ENCODE measurements at places on chromosomes 6 and 20.

- no peak for ATAC-seq
Observed at GRCh38 chr6:150606647-150607328, 7.1 kb downstream of the PLEKHG1 start.

- ATAC-seq: peak; percentile 50
Observed at GRCh38 chr20:50895111-50895830, 36.0 kb downstream of the ADNP start.

DNA sequence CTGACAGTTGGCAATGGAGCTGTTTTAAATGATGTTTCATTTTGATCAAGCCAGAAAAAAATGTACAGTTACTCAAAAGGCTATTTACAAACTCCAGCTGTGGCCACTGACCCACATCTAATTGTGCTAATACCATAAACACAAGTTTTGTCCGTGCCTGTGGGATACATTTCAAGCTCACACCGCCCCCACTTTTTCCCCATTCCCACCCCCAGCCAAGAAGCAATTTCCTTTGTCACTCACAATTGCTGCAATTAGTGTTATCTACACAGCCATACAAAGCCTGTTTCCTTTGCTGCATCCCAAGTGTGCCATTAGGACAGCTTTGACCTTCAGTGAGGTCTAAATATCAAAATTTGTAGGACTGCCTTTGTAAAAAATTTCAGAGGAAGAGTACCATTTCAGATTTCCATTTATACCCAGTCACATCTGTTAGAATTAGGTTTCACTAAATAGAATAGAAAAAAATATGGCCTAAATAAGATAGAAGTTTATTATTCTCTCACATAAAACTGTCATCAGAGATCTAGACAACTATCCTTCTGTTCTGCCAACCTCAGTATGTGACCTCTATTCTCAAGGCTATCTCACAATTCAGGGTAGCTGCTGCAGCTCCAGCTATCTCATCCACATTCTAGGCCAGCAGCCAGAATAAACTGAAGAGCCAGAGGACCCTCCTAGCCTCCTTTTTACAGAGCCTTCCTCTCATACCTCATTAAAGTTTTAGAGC is 202.6 kb downstream of the NFATC2 start:
- no peak for ATAC-seq

GRCh38 chr6:96649926-96650325 is 87.0 kb downstream of the FHL5 start:
- ATAC-seq: no peak

- no peak for ATAC-seq
Observed at GRCh38 chr20:39882806-39883205, 806.2 kb downstream of the MAFB start.

GRCh38 chr20:58081846-58082245 is 146.6 kb downstream of the ANKRD60 start:
- ATAC-seq: no peak

GRCh38 chr6:33665957-33666356 is 44.8 kb downstream of the ITPR3 start:
- no peak for ATAC-seq

DNA sequence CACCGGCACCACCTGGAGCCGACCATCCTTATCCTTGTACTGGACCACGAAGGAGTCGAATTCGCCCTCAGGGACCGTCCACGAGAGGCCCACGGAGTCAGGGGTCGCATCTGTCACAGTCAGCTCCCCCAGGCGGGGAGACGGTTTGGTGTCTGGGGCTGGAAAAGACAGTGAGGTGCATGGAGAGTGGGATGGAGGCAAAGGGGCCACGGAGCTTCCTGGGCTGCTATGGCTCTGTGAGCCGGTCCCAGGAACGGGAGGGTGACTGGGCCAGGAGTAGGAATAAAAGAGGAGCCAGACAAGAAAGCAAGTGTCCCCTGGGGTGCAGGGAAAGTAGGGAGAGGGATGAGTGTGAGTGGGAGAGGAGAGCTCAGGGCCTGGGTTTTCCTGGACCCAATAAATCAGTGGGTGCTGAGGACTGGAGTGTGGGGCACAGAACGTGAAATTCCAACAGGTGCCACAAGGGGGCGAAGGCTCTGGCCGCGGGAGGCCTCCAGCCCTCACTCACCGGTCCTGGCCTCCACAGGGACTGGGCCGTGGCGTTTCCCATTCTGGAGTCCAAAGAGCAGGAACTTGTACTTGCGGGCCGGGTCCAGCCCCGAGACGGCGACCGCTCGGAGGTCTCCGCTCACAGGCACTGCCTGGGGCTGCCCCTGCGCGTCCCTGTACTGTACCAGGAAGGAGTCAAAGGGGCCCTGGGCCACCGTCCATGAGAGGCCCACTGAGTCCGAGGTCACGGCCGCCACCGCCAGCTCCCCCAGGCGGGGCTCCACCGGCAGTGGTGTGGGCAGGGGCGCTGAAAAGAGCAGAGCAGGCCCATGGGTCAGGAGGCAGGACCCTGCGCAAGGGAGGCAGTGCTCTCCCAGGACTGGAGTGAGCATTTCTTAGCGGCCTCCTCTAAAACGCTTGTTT is 9.9 kb downstream of the CYP21A2 start:
- peak; percentile 73 for ATAC-seq

- no peak for ATAC-seq
Observed at GRCh38 chr6:118456982-118457381, 91.1 kb upstream of the PLN start.

GRCh38 chr6:15630202-15630601 is 32.6 kb downstream of the DTNBP1 start:
- no peak for ATAC-seq

DNA sequence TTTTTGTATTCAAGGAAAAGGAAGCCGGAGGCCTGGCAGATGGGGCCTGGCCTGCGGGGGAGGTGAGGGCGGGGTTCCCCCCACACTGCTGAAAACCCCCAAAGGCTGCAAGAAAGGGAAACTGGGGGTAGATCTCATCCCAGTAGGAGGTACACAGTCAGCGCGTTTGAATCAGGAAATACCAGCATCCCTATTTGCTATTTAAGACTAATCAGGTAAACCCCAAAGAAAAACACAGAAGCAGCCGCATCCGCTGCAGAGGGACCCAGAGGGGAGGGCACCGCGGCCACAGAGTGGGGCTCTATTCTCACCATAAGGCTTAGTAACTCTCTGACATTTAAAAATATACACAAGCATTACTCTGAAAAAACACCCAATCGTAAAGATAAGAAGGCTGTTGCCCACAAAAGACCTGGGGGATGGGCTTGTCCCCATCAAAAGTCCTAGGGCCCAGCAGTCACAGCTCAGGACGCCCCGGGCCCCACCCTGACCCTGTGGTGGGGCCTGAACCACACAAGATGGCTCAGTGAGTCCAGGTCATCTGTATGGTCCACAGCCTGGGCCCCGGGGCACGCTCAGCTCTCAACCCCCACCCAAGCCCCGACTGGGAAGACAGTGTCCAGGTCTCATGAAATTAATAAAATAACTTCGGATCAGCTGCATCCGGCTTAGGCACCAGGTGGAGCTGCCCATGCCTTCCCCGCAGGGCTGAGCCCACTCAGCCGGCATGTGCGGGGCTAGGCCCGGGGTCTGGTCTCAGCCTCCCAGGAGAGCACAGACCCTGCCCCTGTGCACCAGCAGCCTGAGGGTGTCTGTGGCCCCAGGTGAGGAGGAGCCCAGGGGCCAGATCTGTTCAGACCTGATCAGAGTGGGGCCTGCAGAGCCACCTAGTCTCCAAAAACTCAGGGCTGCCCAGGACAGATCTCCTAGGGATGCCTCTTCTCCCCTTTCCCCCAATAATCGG is 31.0 kb downstream of the KCNQ2 start:
- peak; percentile 75 for ATAC-seq

DNA sequence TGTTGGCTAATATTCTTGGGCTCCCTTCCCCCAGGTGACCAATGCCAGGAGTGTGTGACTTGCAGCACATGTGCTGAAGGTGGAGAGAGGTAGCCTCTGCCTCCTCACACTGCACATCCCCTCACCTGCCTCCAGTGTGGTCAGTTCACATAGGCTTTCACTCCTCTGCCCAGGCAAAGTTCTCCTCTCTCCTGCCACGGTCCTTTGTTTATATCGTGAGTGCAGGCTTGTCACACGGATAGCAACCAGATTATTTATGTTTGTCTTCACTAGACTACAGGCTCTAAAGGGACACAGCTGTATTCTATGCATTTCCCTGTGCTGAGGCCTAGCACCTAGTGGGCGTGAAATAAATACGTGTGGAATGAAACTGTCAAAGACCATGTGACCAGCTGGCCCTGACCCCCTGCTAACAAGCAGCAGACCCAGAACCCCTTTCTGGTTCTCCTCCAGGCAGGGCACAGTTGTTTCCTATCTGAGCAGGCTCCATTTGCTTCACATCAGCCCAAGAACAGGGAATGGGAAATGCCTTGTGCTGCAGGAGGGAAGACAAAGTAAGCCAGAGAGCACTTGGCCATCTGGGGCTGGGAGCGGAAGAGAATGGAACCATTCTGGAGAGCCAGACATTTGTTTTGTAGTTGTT is 42.3 kb downstream of the UNC5CL start:
- ATAC-seq: no peak

All from activated CD4-positive, CD25-positive, alpha-beta regulatory T cell treated with anti-CD3 and anti-CD28 coated beads, Interleukin-2, amount 50 U/mL, for 24 hours (primary cell).